NCI-H524 (cell line): ENCODE measurements at places on chromosomes 3 and 15.
A peak's percentile ranks its signal among the peaks of the same experiment; 100 is the strongest.

DNA sequence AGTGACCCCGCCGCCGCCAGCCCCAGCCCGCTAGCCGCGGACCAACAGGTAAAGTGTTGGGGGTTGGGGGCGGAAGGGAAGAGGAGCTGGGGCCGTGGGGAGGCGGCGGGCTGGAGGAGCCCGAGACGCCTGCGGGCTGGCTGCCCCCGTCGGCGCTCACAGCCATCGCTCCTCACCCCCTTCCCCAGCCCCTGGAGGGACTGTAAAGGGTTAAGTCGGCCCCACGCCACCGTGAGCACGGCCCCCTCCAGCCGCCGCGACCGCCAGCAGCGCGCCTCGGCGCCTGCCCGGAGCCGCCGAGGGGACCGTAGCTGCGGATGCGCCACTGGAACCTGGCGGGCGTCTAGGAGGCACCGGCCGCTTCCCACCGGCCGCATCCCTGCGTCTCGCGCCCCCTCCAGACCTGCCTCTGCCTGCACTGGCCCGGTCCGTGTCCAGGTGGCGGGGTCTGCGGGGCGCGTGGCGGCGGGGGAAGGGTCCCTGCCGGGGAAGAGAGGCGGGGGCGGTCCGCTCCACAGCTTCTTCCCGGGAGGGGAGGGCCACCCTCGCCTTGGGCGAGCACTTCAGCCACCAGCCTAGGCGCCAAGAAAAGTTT lies 522 bp downstream of the MED12L start:
- DNase-seq, result peak; percentile 65

DNA sequence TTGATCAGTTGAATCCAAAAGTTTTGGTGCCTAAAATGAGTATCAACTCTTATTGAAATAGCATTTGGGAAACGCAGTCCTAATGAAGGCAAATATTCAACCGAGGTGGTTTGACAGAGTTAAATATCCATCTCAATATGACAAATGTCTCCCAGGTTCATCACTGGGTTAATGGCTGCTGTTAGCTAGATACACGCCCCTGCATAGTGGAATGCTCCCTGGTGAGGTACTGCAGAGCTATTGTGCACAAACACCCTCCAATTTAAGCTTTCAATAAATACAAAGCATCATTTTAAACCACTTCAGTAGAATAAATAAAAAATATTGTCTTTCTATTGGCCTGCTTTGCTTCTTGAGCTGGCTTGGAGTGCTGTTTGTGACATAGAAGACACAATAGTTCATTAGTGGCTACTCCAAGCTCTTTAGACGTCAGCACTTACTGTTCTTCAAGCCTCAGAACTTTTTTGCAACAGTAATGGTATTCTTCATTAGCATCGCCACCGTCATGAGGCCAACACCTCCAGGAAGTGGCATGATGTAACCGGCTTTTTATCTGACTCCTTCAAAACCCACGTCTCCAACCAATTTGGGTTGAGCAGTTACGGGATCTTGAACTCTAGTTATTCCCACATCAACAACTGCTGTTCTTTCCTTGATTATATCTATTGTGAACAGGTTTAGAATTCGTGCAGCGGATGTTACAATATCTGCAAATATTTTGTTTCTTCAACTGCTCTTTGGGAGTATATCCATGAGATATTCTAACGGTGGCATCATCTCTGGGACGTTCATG lies 1159.6 kb upstream of the EPHA6 start:
- DNase-seq, result no peak

GRCh38 chr15:59176653-59177316 lies 29.9 kb upstream of the LDHAL6B start:
- DNase-seq, result no peak

- no peak for DNase-seq
Observed at GRCh38 chr15:93041159-93041547, 47.9 kb downstream of the RGMA start.
